ENCODE measurements at places on chromosomes 1 and 21.

DNA sequence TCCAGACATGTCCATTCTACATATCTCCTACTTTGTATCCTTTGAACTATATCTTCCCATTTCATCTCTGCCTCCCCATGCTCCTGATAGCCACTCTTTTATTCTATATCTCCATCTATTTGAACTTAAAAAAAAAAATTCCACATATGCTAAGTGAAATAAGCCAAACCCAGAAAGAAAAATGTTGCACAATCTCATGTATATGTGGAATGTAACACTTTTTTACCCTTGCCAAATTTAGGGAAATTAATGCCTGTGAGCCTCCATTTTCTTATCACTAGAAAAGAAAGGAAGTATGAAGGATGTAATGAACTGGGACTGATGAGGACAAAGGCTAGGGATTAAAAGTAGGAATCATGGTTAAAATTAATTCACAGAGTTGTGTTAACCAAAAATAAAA, 53.5 kb downstream of the RGS13 start:
- DNase-seq, result no peak

DNA sequence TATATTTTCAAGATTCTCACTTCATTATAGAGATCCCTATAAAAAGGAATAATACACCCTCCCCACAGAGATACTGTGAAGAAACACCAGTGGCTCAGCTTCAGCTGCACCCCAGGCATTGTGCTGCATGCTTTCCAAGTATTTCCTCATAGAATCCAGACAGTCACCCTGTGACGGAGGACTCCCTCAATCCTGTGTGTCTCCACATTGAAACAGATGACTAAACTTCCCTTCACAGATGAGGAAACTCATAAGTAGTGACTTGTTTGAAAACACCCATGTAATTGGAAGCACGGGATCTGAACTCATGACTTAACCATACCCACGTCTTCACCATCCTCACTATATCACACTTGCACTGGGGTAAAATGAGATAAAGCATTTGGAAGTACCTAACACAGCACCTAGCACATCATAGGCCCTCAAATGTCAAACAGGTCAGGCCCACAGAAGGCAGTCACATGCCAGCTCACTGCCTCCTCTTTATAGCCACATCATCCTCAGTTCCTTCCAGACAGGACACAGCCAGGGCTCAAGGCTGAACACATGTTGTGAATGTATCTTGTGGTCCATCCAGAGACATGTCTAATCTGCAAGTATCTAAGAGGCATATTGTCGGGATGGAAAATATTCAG, 55.2 kb downstream of the GPR161 start:
- no peak for DNase-seq

GRCh38 chr1:181396171-181396670, 87.1 kb upstream of the CACNA1E start:
- no peak for DNase-seq

DNA sequence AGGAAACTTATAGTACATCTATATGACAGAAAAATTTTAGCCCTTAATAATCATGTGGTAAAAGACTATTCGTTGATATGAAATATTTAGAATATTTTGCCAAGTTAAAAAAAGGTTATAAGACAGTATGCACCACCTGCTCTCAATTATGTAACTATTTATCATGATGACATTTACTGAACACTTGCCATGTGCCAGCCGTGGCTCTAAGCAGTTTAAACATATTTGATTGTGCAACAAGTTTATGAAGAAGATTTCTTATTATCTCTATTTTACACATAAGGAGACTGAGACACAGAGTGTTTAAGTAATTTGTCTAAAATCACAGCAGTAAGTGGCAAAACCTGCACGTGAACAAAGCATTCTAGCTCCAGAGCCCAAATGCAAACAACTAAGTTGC, 199.3 kb upstream of the JUN start:
- no peak for DNase-seq

DNA sequence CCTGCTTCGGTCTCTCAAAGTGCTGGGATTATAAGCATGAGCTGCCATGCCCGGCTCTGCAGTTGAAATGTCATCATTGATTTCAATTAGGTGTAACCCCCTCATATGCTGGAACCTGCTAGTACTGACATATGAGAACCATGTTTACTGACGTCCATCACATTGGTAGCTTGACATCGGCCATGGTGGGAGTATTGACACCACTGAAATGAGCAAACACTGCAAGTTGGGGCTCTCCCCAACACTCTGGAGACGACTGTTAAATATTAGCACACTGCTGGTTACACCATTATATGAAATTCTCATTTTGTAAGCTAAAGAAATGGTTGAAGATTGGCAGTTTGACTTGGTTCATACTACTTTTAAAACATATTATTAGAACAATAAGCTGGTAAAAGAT, 63.7 kb downstream of the CNST start:
- no peak for DNase-seq

Data from stimulated activated CD4-positive, alpha-beta T cell treated with anti-CD3 and anti-CD28 coated beads, Interleukin-1b, Interleukin-23, amount 100 ng/mL, for 1 hour (primary cell).